Kidney capillary endothelial cell (primary cell): ENCODE measurements at places on chromosomes 6 and 20.

DNA sequence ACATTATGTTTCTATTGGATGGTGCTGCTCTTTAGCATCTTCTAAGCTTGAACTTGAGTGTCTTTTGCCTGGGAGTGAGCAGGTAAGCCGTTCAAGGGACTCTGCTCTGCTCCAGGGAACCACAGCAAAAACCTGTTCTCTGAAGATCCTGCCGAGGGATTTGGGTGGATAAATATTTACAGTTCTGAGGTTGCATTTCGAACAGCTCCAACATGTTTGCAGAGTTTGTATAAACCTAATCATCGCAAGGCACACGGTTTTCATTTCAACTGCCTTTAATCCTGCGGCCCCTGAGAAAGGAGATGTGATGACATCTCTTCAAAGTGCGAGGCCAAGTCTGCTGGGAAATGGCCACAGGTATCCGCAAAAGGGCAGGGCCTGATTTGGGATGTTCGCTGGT is 293.4 kb downstream of the TFAP2C start:
- DNase-seq, result no peak

DNA sequence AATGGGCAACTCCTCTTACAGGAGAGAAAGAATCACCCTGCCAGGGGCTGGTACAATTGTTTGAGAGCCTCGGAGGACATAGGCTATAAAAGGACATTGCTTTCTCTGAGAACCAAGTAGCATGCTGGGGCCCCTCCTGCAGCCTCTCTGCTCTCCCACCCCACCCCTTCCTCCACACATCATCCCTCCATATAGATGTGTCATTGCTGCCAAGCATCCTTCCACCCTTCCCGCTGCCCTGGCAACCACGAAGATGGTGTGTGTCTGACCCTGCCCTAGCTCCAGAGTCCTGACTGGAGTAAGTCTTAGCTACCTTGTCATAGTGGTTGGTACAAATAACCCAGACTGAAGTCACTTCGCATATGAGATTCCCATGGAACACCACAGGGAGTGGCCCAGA is 129.7 kb downstream of the SNX5 start:
- DNase-seq, result no peak

DNA sequence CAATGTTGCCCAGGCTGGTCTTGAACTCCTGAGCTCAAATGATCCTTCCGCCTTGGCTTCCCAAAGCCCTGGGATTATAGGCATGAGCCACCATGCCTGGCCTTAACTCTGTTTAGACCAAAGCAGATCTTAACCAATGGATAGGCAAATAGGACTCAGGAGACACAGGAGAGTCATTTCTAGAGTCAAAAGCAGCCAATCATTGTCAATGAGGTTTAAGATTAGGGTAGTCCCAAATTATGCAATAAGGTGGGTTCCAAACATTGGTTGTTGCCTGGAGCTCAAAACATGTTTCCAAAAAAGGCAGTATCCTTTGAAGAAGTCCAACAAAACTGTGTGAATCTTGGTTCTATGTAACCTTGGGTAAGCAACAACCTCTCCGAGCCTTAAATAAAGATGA is 95.7 kb upstream of the JARID2 start:
- DNase-seq, result no peak

DNA sequence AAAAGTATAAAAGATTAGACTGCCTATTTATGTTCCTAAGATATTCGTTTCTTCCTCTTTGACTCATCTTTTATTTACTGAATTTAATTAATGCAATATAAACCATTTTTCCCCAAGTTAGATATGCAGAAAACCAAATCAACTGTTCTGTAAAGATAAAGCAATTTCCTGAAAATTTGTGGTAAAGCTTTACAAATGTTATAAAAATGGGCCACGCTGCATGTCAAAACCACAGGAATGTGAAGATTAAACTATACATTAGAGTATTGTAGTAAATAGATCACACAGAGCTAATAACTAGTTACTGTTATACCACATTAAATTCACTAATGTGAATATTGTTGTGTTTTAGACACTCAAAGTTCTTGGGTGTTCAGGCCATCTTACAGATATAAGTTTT is 83.4 kb downstream of the OPN5 start:
- no peak for DNase-seq

- DNase-seq, result no peak
Observed at GRCh38 chr20:46272389-46273047, 35.8 kb downstream of the CDH22 start.

DNA sequence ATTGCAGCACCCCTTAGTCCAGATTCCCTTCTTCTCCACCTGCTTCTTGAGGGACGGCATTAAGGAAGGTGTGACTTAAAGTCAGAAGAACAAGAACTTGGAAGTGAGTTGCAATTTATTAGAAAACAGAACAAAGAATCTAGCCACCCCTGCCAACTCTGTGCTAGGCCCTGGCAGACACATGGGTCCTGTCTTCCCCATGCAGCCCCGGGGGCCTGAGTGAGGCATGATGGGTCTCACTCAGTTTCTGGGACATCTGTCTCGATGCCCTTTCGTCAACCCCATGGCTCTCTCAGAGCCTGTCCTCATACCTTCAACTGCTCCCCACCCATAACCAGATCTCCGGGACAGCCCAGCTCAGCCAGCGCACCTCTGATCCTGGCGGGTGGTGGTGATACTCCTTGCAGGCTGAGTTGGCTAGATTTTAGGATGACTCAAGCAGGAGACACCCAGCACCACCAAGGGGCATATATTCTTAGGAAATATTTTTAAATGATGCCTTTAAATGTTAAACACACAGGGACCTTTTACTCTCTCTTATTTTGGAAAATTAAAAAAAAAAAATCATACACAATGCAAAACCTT is 143.2 kb upstream of the RNF24 start:
- no peak for DNase-seq

DNA sequence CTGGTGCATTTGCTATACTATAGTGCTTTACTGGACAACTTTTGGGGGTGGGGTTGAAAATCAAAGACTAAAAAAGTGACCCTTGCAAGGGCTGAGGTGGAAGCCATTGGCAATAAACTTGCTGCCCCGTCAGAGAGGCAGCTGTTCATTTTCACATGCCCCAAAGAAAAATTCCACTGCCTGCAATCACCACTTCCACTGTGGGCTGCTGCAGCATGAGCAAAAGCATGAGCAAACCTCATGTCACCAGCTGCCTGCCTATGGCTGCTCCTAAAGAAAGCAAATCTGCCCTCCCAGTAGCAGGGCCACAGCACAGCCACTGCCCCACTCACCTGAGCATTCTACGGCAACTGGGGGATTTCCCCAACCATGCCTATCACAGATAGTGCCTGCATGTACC is 290.0 kb downstream of the PAX1 start:
- no peak for DNase-seq

DNA sequence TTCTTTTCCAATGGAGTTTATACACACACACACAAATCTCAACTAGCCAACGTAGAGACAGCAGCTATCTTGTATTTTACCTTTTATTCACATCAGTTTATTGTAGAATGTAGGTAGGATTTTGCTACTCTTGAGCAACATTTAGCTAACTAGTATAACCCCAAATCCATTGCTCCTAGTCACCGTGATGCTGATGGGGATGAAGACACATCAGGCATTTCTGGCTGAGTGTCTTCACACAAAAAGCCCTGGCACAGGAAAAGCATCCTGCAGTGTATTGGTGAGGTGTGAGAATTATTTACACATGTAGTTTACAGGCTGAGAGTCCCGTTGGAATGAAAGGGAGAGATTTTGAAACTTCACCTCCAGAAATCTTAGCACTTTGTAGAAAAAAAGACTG is 65.9 kb upstream of the FBXL4 start:
- no peak for DNase-seq

DNA sequence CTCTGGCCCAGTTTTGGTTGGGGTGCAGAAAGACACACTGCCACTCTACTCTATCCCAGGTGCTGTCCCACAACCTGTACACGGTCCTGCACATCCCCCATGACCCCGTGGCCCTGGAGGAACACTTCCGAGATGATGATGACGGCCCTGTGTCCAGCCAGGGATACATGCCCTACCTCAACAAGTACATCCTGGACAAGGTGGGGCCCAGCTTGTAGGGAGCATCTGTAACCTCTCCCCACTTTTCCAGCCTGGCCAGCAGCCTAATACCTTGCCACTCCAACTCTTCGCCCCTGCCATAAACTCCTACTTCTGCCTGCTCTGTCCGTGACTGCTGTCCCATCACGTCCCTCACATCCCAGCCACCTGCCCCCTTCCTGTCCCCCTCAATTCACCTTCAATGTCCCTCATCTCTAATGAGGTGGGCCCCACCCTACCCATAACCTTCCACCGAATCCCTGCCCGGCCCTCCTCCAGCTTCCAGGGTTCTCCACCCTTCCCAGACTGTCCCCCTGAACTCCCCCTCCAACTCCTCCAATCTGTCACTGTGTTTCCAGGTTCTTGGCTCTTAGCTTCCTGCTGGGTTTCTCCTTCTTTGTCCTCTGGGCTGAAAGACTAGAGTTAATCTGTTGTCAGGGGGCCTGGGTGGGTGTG is 12.1 kb downstream of the DEF6 start:
- DNase-seq, result no peak

DNA sequence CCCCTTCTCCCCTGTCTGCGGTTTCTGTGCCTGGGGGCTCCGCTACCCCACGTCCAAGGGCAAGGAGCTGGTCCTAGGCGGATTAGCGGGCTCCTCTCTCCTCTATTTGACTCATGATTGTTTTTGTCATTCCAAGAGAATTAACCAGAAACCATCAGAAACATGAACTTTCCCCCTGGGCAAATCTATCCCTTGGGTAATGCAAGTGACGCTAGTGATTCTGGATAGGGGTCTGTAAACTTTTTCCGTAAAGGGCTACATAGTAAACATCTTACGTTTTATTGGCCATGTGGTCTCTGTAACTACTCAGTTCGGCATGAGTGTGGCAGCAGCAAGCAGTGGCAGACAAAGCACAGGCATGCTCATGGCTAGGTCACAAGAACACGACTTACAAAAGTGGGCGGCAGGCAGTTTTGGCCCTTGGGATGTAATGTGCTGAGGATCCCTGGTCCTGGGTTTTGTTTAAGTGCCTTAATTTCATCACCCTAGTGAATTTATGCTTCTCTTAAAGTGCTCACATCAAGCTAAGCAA is 654 bp downstream of the CST11 start:
- no peak for DNase-seq

GRCh38 chr6:108841377-108841855 is 6.8 kb upstream of the ARMC2 start:
- no peak for DNase-seq

GRCh38 chr20:35902545-35902941 is 51.8 kb downstream of the SCAND1 start:
- no peak for DNase-seq

- DNase-seq, result no peak
Observed at GRCh38 chr6:91449539-91449938, 862.7 kb upstream of the MAP3K7 start.

DNA sequence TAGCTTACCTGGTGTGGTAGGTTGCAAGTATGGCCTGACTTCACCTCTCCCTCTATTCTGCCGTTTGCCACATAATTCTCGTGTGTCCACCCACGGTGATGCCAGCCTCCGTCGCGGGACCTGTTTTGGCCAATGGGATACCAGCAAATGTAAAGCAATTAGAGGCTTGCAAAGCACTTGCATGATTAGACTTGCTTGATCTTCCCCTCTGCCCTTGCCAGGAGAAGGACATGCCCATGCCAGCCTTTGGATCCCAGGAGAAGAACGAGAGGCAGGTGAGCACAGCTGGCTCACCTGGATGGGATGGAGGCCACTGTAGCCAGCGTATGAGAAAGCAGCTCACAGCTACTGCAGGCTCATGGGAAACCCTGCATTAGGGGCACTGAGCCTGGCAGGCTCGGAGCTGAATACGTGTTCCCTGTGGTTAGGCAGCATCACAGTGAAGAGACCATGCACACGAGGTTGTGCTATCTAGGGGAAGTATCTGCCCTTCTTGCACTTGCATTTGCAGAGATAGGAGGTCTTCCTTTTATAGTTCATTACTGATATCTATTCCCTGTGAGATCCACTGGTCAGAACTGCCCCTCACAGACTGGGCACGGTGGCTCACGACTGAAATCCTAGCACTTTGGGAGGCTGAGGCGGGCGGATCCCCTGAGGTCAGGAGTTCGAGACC is 62.4 kb downstream of the TMEM242 start:
- no peak for DNase-seq

DNA sequence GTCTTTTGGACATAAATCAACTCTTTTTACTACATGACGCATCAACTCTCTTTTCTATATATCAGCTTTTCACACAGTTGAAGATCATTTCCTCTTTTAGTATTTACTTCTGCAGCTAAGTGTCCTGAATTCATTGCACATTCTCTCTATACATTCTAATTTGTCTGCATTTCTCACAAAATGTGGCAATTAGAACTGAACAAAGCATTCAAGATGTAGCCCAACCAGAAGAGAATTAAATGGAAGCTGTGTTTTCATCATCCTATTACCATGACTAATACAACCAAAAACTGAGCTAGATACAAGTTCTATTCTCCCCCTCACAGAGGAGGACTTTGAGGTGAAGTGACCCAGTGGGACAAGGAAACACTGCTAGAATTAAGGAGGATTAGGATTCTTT is 86.9 kb downstream of the PLCG1 start:
- no peak for DNase-seq

- no peak for DNase-seq
Observed at GRCh38 chr20:16337707-16338106, 235.5 kb downstream of the KIF16B start.

DNA sequence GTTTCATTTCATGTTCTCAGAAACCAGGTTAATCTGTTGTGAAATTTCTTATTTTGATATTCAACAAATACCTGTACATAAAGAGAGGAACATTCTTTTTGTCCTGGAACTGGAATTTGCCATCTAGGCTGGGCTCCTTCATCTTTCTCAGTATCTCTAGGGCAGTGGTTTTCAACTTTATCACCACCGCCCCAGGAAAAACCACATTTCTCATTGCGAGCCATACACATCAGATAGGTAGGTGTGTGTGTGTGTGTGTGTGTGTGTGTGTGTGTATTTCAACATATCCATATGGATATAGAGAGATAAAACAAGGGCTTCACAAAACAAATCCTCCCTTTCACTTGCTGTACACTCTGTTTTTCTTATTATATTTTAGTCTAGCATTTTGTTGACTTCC is 24.1 kb downstream of the BFSP1 start:
- DNase-seq, result no peak

DNA sequence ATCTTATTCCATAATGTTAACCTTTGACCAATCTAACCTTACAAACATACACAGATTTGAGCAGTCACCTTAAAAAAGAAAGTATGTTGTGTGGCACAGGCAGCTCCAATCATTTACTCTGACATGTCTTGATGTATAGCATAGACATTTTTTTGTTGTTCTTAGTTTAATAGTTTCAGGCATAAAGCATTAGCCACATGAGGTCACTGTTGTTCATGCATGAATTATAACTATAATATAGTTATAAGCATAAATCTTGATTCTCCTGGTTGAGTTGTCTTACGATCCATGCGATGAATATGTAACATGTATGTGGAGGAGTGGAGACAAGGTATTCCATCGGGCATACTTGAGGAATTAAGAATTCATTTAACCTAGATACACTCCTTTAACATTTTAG is 26.1 kb upstream of the NKAIN2 start:
- DNase-seq, result no peak
